ENCODE measurements at places on chromosomes 11 and 22. TPM values are rescaled to one million over a fixed set of nuclear protein-coding genes. Genes with fewer than 3 reads are reported as not detected.

Gene SPDYC
- total RNA-seq, result not detected

Gene PRSS23
- total RNA-seq, result 167 TPM

Gene LRRC75B
- 57.0 TPM for total RNA-seq

Gene KRTAP5-11
- total RNA-seq, result not detected

Gene TRIM29
- total RNA-seq, result 126 TPM

Data from prostate gland (tissue), 2 donors.